Natural killer cell (primary cell): ENCODE measurements at places on chromosomes 11 and 22.

- peaks cover 2% of the 10 kb centered on the region for H3K27me3 ChIP-seq
- no peak for DNase-seq
- H3K4me3 ChIP-seq, result no peak overlapping the region
- H3K36me3 ChIP-seq, result no peaks in the 10 kb centered on the region
- no peak overlapping the region for H3K27ac ChIP-seq
Observed at GRCh38 chr22:50019316-50019715, 6.8 kb upstream of the IL17REL start.

- peak overlapping the region; percentile 67 for H3K27ac ChIP-seq
- peak overlapping the region; percentile 51 for H3K4me3 ChIP-seq
- no peaks in the 10 kb centered on the region for H3K36me3 ChIP-seq
- DNase-seq, result no peak
- peaks cover 13% of the 10 kb centered on the region for H3K4me1 ChIP-seq
Observed at GRCh38 chr22:38397189-38398085, 57.6 kb downstream of the KCNJ4 start.

DNA sequence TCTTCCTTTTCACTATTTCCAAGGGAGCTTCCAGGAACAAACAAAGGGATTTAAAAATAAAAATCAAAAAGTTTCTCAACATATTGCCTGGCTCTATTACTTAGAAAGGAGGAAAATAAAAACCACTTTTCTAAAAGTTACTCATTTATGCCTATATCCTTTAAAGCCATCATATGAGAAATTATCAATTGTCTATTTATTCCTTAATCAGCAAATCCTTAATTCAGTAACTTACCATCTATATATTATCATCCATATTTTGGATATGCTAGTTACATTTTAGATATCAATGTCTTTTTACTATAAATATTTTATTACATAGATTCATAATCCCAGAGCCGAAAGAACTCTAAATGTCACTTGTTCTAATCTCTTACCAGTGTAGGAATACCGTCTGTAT, 481.5 kb upstream of the ANO5 start:
- no peaks in the 10 kb centered on the region for H3K4me1 ChIP-seq
- H3K27me3 ChIP-seq, result no peaks in the 10 kb centered on the region
- no peak for DNase-seq
- no peaks in the 10 kb centered on the region for H3K36me3 ChIP-seq
- no peak overlapping the region for H3K4me3 ChIP-seq

DNA sequence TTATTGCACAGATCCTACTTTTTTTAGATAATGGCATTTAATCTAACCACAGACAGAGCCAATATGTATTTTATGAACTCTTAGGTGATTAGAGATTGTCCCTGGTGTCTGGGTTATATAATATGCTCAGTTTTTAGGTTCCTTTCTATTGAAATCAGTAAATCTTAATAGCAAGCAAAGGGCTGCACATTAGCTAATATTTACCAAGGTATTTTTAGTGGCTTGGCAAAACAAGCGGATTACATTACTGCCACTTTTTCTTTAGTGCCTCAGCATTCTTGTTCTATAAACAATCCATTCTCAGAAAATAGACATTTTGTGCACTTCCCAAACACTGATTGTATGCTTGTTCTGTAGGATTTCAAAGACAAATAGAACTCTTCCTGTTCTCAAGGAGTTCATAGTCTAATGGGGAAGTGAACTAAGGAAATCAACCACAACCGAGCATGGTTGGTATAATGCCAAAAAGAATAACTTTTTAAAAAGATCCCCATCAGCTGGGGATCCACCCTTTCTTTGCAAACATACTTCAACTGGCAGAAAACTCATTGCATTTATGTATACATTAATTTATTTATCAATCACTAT, 23.8 kb downstream of the KCNJ1 start:
- H3K4me1 ChIP-seq, result peaks cover 27% of the 10 kb centered on the region
- H3K27ac ChIP-seq, result no peak overlapping the region
- no peak for DNase-seq
- no peaks in the 10 kb centered on the region for H3K27me3 ChIP-seq
- no peak overlapping the region for H3K4me3 ChIP-seq
